ENCODE measurements at places on chromosomes 1 and 21.

DNA sequence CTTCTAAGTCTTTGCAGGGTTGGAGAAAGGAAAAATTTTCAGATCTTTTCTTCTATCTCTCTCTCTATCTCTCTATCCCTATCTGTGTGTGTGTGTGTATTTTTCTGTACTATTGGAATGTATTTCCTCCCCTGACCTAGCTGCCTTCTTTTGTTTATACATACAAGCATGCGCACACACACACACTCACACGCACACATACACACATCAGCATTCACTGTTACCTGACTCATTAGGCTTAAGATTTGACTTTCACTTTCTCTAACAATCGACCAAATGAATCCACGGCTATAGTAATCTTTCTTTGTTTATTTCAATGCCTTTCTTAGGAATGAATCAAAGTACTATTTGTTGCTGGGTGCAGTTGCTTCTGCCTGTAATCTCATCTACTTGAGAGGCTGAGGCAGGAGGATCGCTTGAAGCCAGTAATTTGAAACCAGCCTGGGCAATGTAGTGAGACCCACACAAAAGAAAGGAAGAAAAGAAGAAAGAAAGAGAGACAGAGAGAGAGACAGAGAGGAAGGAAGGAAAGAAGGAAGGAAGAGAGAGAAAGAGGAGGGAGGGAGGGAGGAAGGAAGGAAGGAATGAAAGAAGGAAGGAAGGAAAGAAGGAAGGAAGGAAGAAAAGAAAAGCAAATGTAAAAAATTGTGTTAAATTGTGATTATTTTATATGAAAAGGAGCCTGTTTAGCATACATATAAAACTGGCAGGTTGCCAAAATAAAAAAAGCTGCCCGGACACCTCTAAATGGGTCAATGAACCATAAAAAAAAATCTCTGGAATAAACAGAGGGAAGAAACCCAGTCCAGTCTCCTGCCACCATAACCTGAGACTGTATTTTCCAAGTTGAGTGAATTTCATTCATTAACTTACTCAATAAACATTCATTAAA, 206.8 kb downstream of the ZNF326 start:
- no peak for DNase-seq

- DNase-seq = no peak
Measured at GRCh38 chr21:34715518-34715917, 46.7 kb downstream of the CLIC6 start.

DNA sequence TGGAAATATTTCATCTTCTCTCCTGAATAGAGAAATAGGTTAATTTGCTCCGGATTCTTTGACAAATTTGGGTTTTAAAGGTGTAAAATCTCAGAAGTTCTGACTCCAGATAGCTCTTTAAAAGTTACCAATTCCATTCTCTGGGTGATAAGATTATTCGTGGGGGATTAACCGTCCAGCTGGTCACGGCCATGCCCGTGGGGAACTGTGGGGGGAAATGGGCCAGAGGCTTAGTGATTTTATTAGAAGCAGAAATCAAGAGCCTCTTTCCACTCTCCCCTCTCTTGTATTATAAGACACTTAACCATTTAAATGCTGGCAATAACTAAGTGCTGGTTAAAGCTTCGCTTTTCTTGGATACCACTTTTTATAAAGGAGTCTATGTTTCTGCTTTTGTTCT, 376.4 kb upstream of the KAZN start:
- DNase-seq = no peak

GRCh38 chr1:45535988-45536766, 14.4 kb upstream of the AKR1A1 start:
- DNase-seq = no peak

DNA sequence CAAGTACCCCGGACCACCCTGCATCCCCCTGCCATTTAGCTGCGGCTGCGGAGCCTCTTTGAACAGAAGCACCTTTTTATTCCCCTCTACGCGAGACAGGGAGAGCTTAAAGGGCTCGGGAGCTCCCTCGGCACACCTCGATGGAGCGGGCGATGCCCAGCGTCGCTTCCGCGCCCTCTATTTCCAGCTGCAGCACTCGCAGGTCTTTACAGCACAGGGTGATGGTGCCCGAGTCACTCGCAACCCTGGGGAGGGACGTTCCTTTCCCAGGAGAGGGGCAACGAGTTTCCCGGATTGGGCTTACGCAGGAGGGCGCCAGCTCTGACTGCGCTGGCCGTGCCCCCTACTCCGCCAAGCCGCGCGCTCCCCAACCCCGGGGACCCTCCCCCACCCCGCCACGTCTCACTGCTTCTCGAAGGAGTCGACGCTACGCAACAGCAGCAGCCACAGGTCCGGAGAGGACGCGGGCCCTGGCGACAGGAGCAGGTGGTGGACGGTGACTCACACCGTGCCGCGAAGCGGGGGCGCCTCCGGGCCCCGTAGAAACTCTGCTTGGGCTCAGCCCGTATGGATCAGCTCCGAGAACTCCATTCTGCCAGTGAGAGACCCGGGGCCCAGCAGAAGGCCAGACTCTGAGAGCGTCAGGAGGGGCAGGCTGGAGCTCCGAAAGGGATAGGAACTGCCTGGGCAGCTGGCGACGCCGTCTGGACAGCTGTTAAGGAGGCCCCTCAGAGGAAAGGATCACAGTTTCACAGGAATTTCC, 5.8 kb upstream of the FAM167B start:
- DNase-seq = no peak

DNA sequence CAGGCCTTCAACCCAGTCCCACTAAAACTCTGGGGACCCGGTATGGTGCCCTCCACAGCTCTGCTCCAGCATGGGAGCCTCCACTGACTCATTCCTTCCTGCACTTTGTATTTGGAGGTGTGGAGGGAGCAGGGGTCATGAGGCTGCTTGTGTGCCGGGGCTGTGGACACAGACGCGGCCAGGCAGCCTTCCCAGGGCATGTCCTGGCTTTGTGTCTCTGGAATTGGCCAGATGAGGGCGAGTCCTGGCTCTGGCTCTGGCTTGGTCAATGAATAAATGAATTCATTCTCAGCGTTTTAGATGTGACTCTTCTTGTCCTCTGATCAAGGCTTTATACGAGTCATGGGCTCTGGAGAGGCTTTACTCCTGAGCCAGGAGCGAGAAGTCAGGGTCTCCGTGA, 19.1 kb downstream of the AJAP1 start:
- no peak for DNase-seq

- no peak for DNase-seq
Measured at GRCh38 chr1:22500471-22500870, 48.8 kb downstream of the ZBTB40 start.

- no peak for DNase-seq
Measured at GRCh38 chr1:42669936-42670335, 11.7 kb downstream of the PPIH start.

GRCh38 chr1:152110365-152110859, 4.8 kb downstream of the TCHH start:
- DNase-seq = peak; percentile 8

GRCh38 chr1:31586376-31587327, 10.3 kb downstream of the TINAGL1 start:
- no peak for DNase-seq

GRCh38 chr1:222644636-222644980, 26.7 kb downstream of the MIA3 start:
- DNase-seq = no peak

GRCh38 chr1:174642393-174642792, 194.6 kb downstream of the GPR52 start:
- DNase-seq = no peak

DNA sequence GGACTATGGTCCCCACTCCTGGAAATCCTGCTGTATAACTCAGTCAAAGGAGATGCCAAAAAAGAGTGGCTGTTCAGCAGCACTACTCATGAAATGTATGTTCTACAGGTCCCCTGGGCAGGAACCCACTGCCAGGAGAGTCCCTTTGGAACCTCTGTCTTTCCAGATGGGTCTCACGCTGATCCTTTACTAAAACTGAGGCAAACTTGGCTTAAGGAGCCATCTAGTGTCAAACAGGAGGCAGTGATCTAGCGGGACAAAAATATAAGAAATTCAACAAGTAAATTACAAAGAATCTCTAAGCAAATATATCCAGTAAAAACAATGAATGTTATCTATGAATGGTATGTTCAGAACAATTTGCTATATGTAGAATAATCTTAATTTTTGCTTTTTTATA, 80.5 kb upstream of the PRMT6 start:
- DNase-seq = no peak

DNA sequence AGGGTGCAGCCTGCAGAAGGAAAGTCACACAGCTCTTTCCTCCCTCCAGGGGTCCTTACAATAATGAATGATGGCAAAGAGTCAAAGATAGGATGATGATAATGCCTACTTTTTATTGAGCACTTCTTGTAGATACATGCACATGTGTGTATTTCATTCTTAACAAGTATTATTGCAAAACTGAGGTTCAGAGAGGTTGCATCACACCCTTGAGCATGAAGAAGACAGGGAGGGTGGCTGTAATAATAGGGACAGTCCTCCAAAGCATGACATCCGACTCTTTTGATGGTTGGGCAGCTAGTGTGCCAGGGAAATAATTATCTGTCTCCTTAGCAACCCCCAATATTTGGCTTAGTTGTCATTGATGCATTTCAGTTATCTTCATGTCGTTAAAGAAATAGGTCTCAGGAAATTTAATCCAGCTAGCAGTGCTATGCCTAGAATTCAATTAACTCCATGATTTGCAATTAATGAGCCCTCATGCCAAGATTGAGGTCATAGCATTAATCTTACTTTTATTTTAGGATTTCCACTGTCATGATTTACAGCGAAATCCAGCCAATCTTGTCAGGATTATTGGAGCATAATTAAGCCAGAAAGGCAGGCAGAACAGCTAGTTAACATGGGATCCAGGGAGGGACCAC, 35.0 kb downstream of the DNAJC6 start:
- DNase-seq = no peak

DNA sequence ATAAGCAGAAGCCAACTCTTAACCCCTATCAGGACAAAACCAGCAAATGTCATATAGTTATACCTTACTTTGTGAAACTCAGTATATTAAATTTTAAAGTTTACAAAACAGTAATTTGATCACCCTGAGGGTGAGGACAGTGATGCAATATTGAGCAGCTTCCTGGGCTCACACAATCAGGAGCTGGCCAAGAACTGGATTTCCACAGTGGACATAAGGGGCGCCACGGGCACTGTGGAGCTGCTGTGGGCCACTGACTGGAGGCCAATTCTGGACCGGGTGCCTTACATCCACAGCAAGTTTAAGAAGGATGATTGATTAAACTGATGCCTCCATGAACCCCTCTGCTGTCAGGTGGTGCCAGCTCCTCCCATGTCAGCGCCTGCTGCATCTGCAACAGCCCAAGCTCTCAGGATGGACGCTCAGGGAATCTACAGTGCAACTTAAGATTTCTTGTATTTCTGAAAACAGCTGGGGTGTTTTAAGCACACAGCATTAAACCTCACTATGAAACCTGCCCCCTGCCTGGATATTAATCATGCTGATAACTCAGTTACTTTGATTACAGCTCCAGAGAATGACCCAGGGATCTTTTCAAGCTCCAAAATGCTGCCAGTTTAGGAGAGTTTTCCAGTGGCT, 55.9 kb downstream of the TOR3A start:
- DNase-seq = no peak

- no peak for DNase-seq
Measured at GRCh38 chr1:20867847-20868246, 80.7 kb upstream of the HP1BP3 start.

DNA sequence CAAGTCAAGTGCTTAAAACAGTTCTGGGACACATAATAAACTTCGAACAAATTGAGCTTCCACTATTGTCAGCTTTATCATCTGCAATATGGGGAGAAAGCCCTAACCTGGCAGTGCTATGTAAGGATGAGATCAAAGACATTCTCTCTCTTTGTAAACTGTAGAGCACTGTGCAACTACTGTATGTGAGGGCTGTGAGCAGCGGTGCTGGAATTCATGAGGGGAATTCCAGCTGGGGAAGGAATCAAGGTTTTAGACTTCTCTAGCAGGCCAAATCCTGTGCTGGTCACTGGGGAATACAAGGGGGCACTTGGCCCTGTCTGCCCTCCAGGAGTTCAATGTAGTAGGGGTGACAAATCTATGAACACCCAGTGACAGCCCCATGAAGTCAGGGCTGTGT, 9.3 kb downstream of the FAM151A start:
- no peak for DNase-seq

DNA sequence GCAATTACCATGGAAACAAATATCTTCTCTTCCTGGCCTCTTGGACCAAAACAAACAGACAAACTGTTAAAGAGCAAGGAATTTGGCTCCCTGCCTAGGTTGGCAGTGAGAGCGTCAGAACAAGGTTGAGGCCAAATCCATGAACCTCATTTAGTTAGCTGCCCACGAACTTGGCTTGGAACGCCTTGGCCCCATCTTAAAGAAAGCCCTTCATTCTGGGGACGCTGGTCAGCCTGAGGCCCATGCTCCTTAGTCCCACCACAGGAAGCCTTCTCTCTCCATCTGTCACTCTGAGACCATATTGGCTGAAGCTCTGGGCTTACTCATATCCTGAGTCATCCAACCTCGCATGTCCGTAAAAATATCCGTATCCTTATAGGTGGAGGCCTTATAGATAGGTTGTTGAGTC, 62.4 kb upstream of the DIRAS3 start:
- DNase-seq = no peak

- DNase-seq = no peak
Measured at GRCh38 chr1:60035921-60036320, 37.6 kb downstream of the C1orf87 start.

DNA sequence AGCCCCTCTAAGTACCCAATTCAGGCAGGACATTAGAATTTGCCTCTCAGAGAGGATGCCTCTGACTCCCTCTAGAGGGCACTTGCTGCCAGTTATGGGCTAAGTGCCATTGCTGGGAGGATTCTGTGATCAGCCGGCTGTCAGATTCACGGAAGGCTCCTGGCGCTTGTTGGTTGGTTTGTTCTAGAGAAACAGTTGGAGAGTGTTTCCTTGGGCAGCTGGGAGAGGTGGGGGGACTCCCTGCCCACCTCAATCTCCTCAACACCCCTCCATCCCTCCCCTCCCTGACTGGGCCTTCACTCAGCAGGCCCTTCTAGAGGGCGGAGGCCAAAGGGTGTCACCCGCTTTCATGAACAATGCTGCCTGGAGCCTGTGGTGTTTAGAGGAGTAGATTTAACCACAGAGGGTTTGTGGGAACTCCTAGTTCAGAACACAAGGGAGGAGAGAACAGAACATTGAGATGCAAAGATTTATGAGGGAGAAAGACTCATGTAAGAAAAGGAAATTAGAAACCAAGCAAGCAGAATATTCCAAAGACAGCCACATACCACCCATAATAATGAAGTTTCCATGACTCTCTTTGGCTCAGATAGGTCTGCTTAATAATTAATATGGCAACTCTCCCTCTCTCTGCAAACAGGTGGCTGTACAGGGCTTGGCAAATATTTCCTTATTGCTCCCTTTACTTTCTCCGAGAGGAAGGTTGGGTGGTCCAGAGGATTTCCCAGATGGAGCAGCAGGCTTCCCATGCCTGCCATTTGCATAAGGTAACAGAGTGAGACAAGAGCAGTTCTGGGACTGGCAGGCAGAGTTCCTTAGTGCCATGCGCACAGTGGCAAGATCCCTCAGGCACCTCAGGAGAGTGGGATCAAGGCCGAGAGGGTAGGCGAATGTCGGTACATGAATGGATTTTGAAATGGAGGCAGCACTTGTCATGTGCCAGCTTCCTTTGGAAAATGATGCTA, 30.0 kb upstream of the ACP6 start:
- DNase-seq = peak; percentile 21

All from fibroblast of skin of left biceps (primary cell).